ENCODE measurements at places on chromosomes 11 and 22. TPM values are rescaled to one million over a fixed set of nuclear protein-coding genes. Genes with fewer than 3 reads are reported as not detected.

The ETS1 gene
- total RNA-seq: 63.9 TPM

The DSCAML1 gene
- total RNA-seq: not detected

The OR5A1 gene
- total RNA-seq: not detected

The PGA5 gene
- 0.37 TPM for total RNA-seq

The IGLL1 gene
- not detected for total RNA-seq

The PLEKHA7 gene
- total RNA-seq: 0.20 TPM

The MRGPRX3 gene
- total RNA-seq: not detected

The MFRP gene
- total RNA-seq: not detected

The SPI1 gene
- not detected for total RNA-seq

The NLRP10 gene
- total RNA-seq: 1.8 TPM

The SCGB2A2 gene
- not detected for total RNA-seq

The MYEOV gene
- total RNA-seq: 23.9 TPM

The BUD13 gene
- total RNA-seq: 9.9 TPM

The CDC45 gene
- total RNA-seq: 23.1 TPM

The KRTAP5-6 gene
- total RNA-seq: not detected

Data from subcutaneous preadipocyte (primary cell).